Breast epithelium (tissue), 4 donors: ENCODE measurements at places on chromosomes 11 and 22. TPM values are rescaled to one million over a fixed set of nuclear protein-coding genes. Genes with fewer than 3 reads are reported as not detected.

DNA sequence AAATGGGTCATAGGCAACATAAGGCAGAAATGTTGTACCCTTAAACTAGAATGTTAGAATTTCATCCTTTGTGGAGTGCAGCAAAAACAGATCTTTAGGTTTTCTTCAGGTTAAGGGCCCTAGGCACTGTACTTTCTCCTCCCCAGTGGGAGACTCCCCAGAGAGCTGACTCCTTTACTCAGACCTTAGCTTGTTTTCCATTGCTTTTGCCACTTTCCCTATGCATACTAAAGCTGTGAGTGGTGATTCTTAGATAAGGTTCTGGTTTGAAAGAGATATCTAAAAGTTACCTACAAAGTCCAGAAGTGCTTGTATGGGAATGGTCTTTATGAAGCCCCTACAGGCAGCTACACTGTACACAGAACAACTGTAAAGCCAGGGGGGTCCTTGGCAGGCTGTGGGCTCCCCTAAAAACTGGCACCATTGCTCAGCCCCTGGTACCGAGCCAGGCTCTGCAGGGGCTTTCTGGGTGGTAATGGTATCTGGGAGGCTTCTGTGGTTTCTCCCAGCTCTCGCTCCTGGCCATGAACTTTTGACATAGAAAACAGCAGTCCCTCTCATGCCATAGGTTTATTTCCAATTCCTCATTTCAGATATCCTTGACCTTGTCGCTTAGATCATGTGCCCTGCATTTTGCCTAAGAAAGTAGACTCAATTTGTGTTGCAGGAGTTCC, 23.2 kb downstream of the AMOTL1 start:
- no peaks in the 10 kb centered on the region for H3K27me3 ChIP-seq
- peaks cover 3% of the 10 kb centered on the region for H3K4me1 ChIP-seq
- no peaks in the 10 kb centered on the region for H3K36me3 ChIP-seq

GRCh38 chr22:46758867-46759290, 3.6 kb upstream of the TBC1D22A start:
- no peak for DNase-seq
- H3K4me1 ChIP-seq = peaks cover 3% of the 10 kb centered on the region
- no peaks in the 10 kb centered on the region for H3K27me3 ChIP-seq
- H3K27ac ChIP-seq = no peak overlapping the region
- H3K36me3 ChIP-seq = no peaks in the 10 kb centered on the region
- no peak overlapping the region for H3K4me3 ChIP-seq

- no peaks in the 10 kb centered on the region for H3K4me1 ChIP-seq
- no peak overlapping the region for H3K27ac ChIP-seq
- H3K27me3 ChIP-seq = no peaks in the 10 kb centered on the region
- no peak for DNase-seq
- H3K4me3 ChIP-seq = no peak overlapping the region
- H3K36me3 ChIP-seq = no peaks in the 10 kb centered on the region
Measured at GRCh38 chr11:1858154-1858553, 5.3 kb downstream of the LSP1 start.

- peaks cover 35% of the 10 kb centered on the region for H3K27me3 ChIP-seq
- peak; percentile 32 for DNase-seq
- no peaks in the 10 kb centered on the region for H3K4me1 ChIP-seq
- no peaks in the 10 kb centered on the region for H3K36me3 ChIP-seq
Measured at GRCh38 chr11:19027829-19028595, 32.5 kb downstream of the MRGPRX2 start.

SERPINH1 gene
- 264 TPM for total RNA-seq

DNA sequence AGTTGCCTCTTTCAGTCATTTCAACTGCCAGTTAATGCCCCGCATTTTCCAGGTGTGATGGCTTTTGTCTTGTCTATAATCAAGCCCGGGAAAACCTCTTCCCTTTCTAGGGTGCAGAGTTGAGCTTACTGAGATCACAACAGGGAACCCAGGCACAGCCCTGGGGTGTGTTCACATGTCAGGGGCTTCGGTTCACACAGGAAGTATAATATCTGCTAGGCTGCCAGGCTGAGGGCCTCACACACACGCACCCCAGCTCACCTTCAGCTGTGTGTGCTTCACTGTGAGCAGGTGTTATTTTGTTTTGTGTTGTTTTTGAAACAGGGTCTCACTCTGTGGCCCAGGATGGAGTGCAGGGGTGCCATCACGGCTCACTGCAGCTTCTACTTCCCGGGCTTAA, 9.7 kb upstream of the SOX10 start:
- peaks cover 5% of the 10 kb centered on the region for H3K4me1 ChIP-seq
- peak overlapping the region; percentile 43 for H3K27ac ChIP-seq
- H3K27me3 ChIP-seq = no peaks in the 10 kb centered on the region
- H3K36me3 ChIP-seq = no peaks in the 10 kb centered on the region
- no peak for DNase-seq
- H3K4me3 ChIP-seq = no peak overlapping the region

GRCh38 chr22:28012832-28013460, 93.9 kb upstream of the PITPNB start:
- peak overlapping the region; percentile 69 for H3K27ac ChIP-seq
- no peak overlapping the region for H3K4me3 ChIP-seq
- peak; percentile 92 for DNase-seq
- H3K27me3 ChIP-seq = no peaks in the 10 kb centered on the region
- H3K4me1 ChIP-seq = no peaks in the 10 kb centered on the region
- H3K36me3 ChIP-seq = no peaks in the 10 kb centered on the region

GRCh38 chr22:42959576-42960509, 55.1 kb downstream of the PACSIN2 start:
- H3K4me1 ChIP-seq = peaks cover 13% of the 10 kb centered on the region
- DNase-seq = no peak
- no peaks in the 10 kb centered on the region for H3K36me3 ChIP-seq
- no peaks in the 10 kb centered on the region for H3K27me3 ChIP-seq
- peak overlapping the region; percentile 40 for H3K4me3 ChIP-seq

DNA sequence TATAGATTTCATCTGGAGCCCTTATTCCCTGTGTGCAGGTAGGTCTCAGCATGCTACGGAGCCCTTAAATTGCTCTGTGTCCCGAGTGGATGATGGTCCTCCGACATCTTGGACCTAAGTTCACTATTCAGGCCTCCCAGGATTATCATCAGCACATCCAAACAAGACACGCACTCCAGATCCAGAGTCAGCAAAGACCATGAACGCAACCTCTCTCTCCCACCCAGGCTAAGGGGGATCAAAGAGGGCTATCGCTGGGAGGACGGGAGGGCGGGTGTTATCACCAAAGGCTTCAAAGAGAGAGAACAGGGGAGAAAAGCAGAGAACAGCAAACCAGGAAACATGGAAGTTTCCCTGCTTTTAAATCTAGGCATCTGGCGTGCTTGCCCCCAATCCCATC, 659.4 kb downstream of the TBC1D22A start:
- H3K4me1 ChIP-seq = no peaks in the 10 kb centered on the region
- H3K27ac ChIP-seq = no peak overlapping the region
- no peaks in the 10 kb centered on the region for H3K36me3 ChIP-seq
- no peaks in the 10 kb centered on the region for H3K27me3 ChIP-seq
